ENCODE measurements at places on chromosomes 11 and 22.

DNA sequence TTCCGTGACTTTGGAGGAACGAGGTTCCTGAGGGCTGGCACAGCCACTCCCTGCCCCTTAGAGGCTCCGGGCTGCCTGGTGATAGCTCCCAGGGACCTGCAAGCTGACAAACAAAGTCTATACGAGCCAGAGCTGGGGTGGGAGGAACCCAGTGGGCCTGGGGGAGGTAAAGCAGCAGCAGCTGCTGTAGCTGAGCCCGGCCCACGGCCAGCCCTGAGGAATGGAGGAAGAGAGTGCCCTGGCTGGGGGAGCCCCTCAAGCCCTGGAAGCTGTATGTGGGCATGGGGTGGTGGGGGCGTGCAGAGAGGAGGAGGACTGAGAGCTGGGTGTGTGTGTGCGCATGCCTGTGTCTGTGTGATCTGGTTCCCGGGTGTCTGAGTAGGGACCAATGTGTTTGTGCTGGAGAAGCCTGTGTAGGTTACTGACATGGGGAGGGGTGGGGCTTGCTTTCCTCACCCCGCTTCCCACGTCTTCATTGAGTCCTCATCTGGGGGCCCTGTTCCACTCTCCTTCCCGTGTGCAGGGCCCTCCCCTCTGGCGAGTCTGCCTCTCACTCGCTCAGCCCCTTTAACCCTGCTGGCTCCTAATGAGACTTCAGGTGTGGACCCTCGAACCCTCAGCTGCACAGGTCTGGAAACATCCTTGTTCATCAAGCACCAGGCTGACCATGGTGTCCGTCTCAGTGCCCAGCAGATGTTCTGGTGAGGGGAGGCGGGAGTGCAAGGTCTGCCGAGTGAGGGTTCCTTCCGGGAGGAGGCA, 10.8 kb downstream of the ST3GAL4 start:
- no peak for DNase-seq

DNA sequence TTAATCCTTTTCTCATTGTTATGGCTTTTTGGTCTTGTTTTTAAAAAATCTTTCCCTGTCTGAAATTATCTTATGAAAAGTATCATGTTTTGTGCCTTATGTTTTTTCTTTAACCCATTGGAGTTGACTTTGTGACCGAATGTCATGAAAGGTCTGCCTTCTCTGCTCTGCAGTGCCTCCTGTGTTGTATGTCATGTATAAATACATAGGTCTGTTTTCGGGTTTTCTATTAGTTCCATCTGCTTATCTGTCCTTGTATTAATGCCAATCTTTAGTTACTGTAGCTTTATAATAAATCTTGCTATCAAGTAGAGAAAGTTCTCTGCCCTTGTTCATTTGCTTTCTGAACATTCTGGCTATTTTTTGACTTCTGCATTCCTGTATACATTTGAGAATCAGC, 73.0 kb downstream of the ZBTB44 start:
- no peak for DNase-seq

- DNase-seq = no peak
Observed at GRCh38 chr22:26281941-26282340, 112.7 kb downstream of the SEZ6L start.

DNA sequence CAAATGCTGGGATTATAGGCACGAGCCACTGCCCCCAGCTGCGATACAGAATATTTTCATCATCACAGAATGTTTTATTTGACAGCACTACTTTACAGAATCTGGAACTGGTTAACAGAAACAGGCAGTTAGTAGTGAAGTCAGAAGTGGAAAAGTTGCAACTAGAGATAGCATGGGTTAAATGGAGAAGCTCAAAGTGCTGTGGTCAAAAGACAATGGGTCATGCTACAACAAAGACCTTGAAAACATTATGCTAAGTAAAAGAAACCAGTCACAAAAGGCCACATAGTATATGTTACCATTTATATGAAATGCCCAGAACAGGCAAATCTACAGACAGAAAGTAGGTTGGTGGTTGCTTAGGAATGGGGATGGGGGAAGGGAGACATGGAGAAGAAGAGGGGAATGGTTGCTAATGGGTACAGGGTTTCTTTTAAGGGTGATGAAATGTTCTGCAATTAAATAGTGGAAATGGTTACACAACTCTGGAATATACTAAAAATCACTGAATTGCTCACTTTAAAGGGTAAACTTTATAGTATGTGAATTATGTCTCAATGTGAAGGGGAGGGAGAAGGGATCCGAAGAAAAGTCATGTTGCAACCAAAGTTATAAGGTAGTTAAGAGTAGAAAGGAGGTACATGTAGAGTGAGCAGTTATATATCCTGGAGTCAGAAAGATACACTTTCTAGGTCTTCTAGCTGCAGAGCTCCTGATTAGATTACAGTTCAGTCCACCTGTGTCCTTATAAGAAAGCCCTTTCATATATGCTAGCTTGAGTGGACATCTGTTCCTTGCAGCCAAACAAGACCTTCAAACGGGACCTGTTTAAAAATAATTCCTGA, 46.3 kb upstream of the RAPSN start:
- no peak for DNase-seq

- DNase-seq = no peak
Observed at GRCh38 chr11:6599449-6599848, 4.0 kb downstream of the RRP8 start.

GRCh38 chr11:113417428-113417827, 29.8 kb downstream of the ANKK1 start:
- no peak for DNase-seq

DNA sequence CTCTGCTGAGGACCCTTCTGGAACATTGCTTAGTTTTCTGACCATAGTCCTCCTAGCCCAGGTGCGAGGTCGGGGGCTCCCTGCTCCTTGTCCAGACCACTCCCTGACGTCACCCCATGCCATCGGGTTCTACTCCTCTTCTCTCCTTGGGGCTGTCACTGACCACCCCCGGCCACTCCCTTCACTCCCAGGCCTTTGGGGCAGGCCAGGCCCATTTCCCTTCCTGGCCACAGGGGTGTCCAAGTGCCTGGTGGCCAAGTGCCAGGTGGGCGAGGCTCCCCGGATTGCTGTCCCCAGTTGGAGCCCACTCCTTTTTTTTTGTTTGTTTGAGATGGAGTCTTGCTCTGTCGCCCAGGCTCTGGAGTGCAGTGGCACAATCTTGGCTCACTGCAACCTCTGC, 19.5 kb downstream of the MRGPRD start:
- no peak for DNase-seq

DNA sequence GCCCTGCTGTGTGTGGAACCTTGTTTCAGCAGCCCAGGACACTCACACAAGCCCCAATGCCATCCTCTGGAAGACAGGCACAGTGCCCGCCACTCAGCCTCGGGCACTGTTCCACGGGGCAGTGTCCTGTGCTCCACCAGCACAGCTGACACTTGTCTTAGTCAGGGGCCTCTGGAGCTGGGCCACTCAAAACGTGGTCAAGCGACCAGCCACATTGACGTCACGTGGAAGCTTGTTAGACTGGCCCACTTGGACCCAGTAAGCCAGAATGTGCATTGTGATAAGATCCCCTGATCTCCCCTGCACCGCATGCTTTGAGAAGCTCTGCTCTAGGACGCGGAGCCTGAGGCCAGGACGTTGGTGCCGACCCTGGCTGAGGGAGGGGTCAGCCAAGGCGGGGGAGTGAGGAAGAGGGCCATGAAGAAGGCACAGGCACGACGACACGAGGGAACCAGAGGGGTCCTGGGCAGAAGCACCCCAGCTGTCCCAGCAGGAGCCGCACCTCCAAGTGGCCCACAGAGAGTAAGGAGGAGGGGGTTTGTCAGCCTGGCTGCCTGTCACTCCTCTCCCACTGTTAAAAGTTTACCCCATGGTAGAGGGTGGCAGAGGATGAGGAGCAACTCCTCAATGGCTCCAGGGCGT, 64.6 kb downstream of the LINC01488 start:
- DNase-seq = no peak

DNA sequence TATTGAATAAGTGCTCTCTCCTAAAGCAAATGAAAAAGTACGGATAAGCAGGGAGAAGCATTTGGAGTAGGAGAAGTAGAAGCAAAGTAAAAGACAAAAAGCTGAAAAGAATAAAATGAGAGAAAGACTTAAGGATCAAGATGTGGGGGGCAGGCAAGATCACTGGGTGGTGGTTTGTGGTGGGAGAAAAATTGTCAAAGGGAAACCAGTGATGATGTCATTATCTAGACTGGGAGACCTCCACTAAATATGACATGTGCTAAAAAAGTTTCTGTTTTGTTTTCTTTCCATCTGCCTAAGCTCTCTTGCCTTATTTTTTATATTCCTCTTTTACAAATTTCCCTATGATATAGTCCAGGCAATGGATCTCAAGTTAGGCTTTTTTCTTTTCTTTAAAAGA, 14.8 kb upstream of the MAML2 start:
- DNase-seq = no peak

- DNase-seq = no peak
Observed at GRCh38 chr11:71580057-71581003, 2.3 kb downstream of the KRTAP5-11 start.

DNA sequence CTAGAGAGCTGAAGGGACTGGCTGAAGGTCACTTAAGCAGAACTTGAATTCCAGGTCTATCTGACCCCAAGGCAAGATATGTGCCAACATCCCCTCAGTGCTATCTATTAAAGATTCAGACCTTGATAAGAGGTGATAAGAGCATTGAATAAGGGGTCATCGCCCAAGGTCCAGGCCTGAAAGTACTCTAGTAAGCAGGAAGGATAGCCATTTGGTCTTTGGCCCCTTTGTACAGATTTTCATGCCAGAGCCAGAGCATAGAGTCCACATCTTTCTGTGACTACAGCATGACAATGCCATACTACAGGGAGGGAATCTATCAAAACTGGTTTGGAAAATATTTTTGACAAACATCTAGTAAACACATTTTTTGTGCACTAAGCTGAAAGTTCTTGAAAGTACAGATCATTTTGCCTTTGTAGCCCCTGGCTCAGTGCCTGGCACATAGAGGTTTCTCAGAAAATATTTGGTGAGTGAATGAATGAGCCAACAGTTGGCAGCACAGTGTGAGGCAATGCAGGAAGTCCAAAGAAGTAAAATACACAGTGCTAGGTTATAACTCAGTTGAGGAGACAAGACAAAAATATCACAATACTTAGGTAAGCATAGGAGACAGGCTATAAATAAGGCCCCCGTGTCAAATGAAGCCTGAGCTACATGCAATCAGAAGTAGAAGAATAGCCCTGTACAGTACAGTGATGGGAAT, 15.1 kb upstream of the RRAS2 start:
- peak; percentile 18 for DNase-seq

GRCh38 chr11:80816966-80817365, 1376.1 kb upstream of the TENM4 start:
- no peak for DNase-seq

DNA sequence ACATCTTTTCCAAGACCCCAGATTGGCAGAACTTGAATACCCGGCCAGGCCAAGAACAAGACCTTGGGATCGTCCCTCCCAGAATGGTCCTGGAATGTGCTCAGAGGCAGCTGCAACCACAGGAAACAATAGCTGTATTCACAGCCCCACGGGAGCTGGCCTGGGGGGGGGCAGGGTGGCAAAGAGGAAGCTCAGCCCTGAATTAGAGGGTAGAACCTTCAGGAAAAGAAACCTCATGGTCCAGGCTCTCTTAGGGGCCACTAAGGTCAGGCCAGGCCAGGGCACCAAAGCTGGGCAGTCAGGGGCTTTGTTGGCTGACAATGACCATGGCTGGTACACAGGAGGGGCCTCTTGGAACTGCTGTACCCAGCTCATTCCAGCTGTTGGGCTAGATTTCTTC, 17.3 kb downstream of the RPL27A start:
- DNase-seq = no peak
